Stimulated activated CD8-positive, alpha-beta memory T cell treated with anti-CD3 and anti-CD28 coated beads, Interleukin-7, amount 100 ng/mL, for 24 hours (primary cell): ENCODE measurements at places on chromosomes 3 and 15.
A peak's percentile ranks its signal among the peaks of the same experiment; 100 is the strongest.

GRCh38 chr3:123732447-123732846 is 147.6 kb upstream of the HACD2 start:
- no peak for DNase-seq

GRCh38 chr3:97121386-97121785 is 307.0 kb downstream of the EPHA6 start:
- DNase-seq: no peak

DNA sequence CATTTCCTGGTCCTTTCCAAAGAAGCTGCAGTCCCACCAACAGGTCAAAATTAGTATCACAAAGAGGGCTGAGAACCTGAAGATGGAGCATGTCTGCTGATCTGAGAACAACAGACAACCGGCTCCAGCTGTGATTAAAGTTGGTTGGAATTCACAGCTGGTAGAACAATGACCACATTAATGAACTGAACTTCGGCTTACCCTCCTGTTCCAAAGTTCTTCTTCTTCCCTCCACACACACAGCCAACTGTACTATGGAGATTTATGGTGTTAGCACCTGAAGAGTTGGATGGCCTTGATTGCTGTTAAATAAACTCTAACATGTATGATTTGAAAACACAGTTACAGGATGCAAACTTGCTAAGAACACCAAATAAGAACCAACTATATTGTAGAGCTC is 27.4 kb upstream of the ROPN1 start:
- no peak for DNase-seq

DNA sequence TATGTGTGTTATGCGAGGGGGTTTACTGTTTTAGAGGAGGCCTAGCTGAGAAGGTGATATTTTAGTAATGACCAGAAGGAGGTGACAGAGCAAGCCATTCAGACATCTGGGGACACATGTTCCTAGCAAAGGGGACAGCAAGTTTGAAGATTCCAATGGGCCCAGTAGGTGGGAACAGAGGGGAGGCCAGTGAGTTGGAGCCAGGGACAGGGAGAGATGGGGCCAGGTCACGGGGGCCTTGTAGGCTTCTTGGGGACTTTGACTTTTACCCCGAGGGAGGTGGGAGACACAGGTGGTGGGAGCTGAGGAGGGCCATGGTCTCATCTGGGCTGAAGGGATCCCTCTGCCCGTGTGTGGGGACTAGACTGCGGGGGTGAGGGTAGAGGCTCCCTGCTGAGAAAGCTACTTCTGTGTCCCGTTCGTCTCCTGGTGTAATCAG is 72.5 kb downstream of the MGLL start:
- DNase-seq: no peak

- no peak for DNase-seq
Measured at GRCh38 chr3:124791142-124791541, 60.9 kb downstream of the UMPS start.

DNA sequence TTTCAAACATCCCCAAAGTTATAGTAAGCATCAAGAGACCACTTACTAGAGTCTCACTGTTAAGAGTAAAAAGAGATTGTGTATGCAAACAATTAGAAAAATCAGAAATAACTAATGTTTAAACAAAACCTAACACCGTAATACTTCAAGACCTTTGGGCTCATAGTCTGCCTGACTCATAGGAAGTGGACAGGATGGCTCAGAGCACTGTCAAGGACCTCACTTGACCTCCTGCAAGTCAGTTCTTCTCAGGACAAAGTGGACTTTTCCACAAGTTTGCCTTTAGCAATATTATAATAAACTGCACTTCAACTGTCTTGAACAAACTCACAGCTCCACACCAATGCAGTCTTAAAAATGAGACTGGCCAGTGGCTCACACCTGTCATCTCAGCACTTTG is 34.8 kb downstream of the IL12A start:
- DNase-seq: no peak

DNA sequence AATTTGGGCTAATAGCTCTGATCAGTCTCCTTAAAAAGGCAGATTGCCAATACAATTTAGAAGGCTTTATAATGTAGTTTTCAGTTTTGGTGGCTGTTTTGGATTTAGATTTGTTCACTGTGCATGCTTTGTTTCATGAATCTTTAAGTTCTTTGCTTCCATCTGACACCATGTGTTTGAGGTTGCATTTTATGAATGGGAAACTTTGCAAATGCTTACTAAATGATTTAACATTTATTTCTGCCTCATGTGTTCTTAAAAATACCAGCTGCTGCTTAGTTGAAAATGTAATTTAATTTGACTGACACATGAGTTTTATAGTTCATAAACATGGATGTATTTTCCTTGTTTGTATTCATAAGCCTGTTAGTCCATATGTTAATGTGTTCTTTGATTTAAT is 78.6 kb downstream of the RNF13 start:
- DNase-seq: no peak

DNA sequence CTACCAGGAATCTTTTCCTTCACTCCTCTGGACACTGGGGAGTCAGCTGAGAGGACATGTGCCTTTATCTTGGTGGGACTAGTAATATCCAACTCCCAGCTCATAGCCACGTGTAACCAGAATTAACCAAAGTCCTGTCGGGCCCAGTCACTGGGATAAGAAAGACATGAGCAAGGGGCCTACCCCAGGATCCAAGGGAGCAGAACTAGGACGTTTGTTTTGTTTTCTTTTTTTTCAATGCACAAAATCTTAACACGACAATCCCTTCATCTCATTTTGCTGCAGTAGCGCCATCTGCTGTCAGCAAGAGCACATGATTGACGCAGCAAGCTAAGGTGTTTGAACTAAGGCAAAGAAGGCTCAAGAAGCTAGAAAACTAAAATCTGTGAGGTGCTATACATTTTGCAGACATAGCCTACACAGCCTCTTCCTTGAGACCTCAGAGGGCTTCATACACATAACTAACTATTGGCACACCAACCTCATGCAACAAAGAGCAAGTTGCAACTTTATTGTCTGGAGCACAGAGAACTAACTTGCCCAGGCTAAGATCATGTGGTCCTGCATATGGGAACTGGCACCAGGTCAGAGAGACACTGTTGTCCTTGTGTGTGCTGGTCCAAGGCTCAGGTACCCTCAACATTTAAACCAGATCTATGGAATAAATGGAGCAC is 43.6 kb downstream of the RLBP1 start:
- DNase-seq: peak; percentile 37

GRCh38 chr3:3675186-3675585 is 124.0 kb upstream of the LRRN1 start:
- DNase-seq: no peak

DNA sequence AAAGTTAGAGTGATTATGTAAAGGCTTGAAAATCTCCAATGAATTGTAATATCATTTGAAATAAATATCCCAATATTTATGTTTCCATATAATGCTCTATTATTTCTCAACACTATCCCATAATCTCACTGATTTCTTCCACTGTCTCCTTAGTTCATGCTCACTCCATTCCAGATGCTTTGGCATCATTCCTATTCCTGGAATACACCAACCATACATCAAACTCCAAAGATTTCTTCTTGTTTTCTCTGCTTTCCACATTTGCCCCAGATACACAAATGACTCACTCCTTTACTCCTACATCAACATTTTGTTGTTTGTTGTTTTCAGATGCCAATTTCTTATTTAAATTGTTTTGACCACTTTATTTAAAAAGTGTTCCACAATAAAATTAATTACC is 1390.8 kb downstream of the ZPLD1 start:
- no peak for DNase-seq

GRCh38 chr3:112688819-112689218 is 47.9 kb upstream of the CCDC80 start:
- DNase-seq: no peak

- no peak for DNase-seq
Measured at GRCh38 chr3:32105291-32106131, 909 bp upstream of the GPD1L start.

- no peak for DNase-seq
Measured at GRCh38 chr15:66572146-66572545, 6.3 kb upstream of the LCTL start.

- DNase-seq: no peak
Measured at GRCh38 chr15:58594898-58595297, 154.6 kb downstream of the ADAM10 start.

- DNase-seq: no peak
Measured at GRCh38 chr3:139757448-139758030, 79.8 kb upstream of the NMNAT3 start.

GRCh38 chr3:128367221-128367620 is 99.5 kb downstream of the DNAJB8 start:
- DNase-seq: no peak
